ENCODE measurements at places on chromosomes 3 and 15.

DNA sequence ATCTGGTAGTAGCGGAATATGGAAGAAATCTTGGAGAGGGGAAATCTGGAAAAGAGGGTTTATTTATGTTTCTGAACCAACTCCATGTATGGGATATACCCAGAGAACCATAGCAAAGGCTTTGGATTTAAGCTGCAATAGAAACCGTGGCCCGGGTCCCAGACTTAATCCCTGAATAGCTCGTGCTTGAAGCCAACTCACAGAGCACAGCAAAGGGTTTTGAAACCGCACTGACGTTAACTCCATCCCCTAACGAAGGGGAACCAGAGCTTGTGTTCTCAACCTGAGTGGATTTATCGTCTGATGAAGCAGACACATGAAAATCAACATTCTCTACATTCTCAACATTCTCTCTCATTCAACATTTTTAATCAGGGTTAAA is 154.6 kb downstream of the APBA2 start:
- H3K36me3 ChIP-seq: peaks cover 3% of the 10 kb centered on the region
- no peak overlapping the region for H3K4me3 ChIP-seq
- DNase-seq: no peak
- no peaks in the 10 kb centered on the region for H3K27me3 ChIP-seq
- H3K27ac ChIP-seq: peak overlapping the region; percentile 54

- H3K4me1 ChIP-seq: peaks cover 3% of the 10 kb centered on the region
- H3K36me3 ChIP-seq: no peaks in the 10 kb centered on the region
- peaks cover 51% of the 10 kb centered on the region for H3K27me3 ChIP-seq
- peak overlapping the region; percentile 57 for H3K4me3 ChIP-seq
- H3K27ac ChIP-seq: no peak overlapping the region
- DNase-seq: peak; percentile 72
These were observed 219.9 kb upstream of the IGF1R start for GRCh38 chr15:98428253-98428989.

- peaks cover 81% of the 10 kb centered on the region for H3K4me1 ChIP-seq
- H3K27ac ChIP-seq: peak overlapping the region; percentile 97
- peak; percentile 78 for DNase-seq
- H3K27me3 ChIP-seq: no peaks in the 10 kb centered on the region
- H3K4me3 ChIP-seq: peak overlapping the region; percentile 10
- H3K36me3 ChIP-seq: peaks cover 65% of the 10 kb centered on the region
These were observed 54.3 kb downstream of the OXNAD1 start for GRCh38 chr3:16319307-16319706.

DNA sequence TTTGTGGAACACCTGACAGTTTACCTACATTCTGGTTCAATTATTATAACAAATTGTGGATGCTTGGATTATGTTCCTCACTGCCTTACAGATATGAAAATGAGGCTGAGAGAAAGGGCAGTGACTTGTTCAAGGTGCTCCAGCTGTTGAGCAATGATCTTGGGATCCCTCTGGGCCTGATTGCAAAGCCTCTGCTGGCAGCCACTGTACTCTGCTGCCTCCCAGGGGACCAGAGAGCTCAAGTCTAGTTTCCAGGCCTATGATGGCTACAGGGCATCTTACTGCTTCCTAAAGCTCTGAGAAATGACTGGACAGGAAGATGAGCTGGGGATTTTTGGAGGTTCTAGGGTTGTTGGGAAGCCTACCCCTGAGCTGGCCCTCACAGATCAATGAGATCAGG is 2.3 kb upstream of the SHC4 start:
- no peak overlapping the region for H3K4me3 ChIP-seq
- peaks cover 11% of the 10 kb centered on the region for H3K36me3 ChIP-seq
- H3K4me1 ChIP-seq: peaks cover 43% of the 10 kb centered on the region
- peaks cover 86% of the 10 kb centered on the region for H3K27me3 ChIP-seq
- DNase-seq: peak; percentile 40

DNA sequence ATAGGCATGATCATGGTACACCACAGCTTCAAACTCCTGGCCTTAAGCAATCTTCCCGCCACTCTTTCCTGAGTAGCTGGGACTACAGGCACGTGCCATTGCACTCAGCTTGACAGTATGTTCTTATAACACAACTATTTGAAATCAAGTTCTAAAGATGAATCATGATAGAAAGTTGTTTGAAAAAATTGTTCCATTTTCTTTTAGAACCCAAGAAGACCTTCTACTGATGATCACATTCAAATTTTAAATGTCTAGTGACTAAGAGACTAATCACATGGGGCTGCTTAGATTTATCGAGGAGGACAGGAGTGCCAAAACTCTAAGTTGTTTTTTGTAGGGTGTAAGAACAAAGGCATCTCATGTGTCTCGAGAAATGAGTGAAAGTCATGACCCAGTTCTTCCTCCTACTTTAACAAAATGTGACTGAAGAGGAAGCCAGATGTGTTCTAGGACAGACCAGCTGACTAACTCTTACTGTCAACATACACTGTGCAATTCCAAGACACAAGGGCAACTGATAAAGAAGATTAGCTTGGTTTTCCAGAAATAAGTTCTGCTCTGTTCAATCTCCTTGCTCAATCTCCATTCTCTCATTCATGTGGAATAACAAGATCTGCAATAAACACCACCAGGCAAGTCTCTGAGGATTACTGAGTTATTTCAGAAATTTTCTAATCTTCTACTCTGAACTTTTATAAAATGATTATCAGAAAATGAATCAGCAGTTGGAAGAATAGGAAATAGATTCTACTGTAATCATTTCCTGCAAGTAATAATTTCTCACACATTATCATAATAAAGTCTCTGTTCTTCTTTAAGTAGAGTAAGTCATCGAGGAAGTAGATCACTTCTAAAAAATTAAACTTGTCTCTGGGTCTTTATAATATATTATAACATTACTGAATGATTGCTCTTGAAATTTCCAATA is 122.6 kb upstream of the CCNL1 start:
- peaks cover 5% of the 10 kb centered on the region for H3K4me1 ChIP-seq
- no peaks in the 10 kb centered on the region for H3K27me3 ChIP-seq
- H3K27ac ChIP-seq: no peak overlapping the region
- H3K4me3 ChIP-seq: no peak overlapping the region

DNA sequence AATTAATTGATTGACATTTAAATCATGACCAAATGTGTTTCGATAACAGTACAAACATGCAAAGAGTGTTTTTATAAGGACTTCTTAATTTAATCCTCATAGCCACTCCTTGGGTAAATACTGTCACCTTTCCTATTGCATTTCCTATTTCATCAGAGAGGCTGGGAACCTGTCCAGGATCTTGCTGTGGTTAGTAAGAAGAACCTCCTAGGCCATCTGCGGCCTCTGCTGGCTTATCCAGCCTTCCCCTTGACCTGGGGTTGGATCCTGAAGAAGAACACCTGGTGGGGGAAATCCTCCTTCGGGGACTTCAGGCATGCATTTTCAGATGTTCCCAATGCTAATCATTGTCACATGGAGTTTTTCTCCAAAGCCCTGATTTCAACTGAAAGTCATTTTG is 25.5 kb downstream of the GLDN start:
- H3K27ac ChIP-seq: no peak overlapping the region
- H3K4me1 ChIP-seq: no peaks in the 10 kb centered on the region
- no peaks in the 10 kb centered on the region for H3K36me3 ChIP-seq
- no peak for DNase-seq
- no peak overlapping the region for H3K4me3 ChIP-seq
- H3K27me3 ChIP-seq: peaks cover 7% of the 10 kb centered on the region

GRCh38 chr15:96327155-96327741 is 3.3 kb upstream of the NR2F2 start:
- DNase-seq: no peak
- peaks cover 90% of the 10 kb centered on the region for H3K27me3 ChIP-seq

- H3K27ac ChIP-seq: no peak overlapping the region
- H3K4me3 ChIP-seq: no peak overlapping the region
- no peak for DNase-seq
- no peaks in the 10 kb centered on the region for H3K36me3 ChIP-seq
- peaks cover 5% of the 10 kb centered on the region for H3K4me1 ChIP-seq
These were observed 4.1 kb downstream of the VGLL3 start for GRCh38 chr3:86986671-86987420.

DNA sequence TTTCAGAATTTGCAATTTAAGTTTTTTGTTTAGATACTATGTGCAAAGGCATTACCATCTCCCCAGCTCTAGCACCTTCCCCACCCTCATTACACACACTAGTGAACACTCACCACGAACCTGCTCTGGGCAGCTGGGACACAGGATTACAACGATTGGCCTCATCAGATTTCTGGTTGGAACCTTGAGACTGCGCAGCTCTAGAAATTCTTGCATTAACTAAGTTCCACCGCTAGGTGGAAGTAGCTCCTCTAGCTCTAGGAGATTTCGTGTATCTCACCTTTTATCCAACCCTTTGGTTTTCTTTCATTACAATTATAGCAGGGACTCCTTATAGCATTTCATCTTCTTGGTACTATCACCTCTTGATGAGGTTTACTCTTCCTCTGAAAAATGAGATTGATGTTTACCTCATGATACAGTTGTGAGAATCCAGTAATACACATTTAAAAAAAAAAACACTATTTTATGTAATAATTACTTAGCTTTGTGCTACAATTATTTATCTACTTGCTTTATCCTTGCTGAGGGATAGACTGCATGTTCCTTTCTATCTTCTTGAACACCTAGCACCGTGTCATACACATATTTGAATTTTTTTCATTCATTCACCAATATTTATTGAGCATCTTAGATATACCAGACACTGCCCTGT is 28.7 kb upstream of the PLOD2 start:
- no peak for DNase-seq
- no peaks in the 10 kb centered on the region for H3K4me1 ChIP-seq
- H3K4me3 ChIP-seq: no peak overlapping the region
- H3K27ac ChIP-seq: no peak overlapping the region
- H3K36me3 ChIP-seq: no peaks in the 10 kb centered on the region

GRCh38 chr15:42070279-42070975 is 23.9 kb downstream of the PLA2G4D start:
- H3K4me1 ChIP-seq: no peaks in the 10 kb centered on the region
- H3K36me3 ChIP-seq: no peaks in the 10 kb centered on the region
- H3K27me3 ChIP-seq: peaks cover 11% of the 10 kb centered on the region
- no peak overlapping the region for H3K4me3 ChIP-seq

- peaks cover 66% of the 10 kb centered on the region for H3K4me1 ChIP-seq
- DNase-seq: no peak
- peaks cover 72% of the 10 kb centered on the region for H3K36me3 ChIP-seq
- H3K4me3 ChIP-seq: no peak overlapping the region
- peak overlapping the region; percentile 85 for H3K27ac ChIP-seq
These were observed 3.4 kb upstream of the ZBED2 start for GRCh38 chr3:111598552-111598951.

DNA sequence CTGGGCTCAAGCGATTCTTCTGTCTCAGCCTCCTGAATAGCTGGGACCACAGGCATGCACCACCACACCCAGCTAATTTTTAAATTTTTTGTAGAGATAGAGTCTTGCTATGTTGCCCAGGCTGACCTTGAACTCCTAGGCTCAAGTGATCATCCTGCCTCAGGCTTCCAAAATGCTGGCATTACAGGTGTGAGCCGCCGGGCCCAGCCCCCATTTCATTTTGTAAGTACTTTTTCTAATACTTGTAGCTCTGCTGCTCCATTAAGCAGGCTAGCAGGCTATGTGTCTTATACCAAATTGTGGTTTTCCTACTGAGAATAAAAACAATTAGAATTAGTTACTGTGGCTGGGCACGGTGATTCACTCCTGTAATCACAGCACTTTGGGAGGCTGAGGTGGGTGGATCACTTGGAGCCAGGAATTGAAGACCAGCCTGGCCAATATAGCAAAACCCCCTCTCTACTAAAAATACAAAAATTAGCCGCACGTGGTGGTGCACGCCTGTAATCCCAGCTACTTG is 22.4 kb downstream of the NIPA1 start:
- H3K27me3 ChIP-seq: no peaks in the 10 kb centered on the region
- H3K27ac ChIP-seq: no peak overlapping the region
- no peak overlapping the region for H3K4me3 ChIP-seq
- DNase-seq: no peak
- peaks cover 14% of the 10 kb centered on the region for H3K4me1 ChIP-seq

GRCh38 chr3:163261618-163262017 is 1765.0 kb downstream of the OTOL1 start:
- DNase-seq: no peak
- H3K27ac ChIP-seq: no peak overlapping the region
- no peaks in the 10 kb centered on the region for H3K36me3 ChIP-seq
- H3K27me3 ChIP-seq: no peaks in the 10 kb centered on the region
- no peak overlapping the region for H3K4me3 ChIP-seq

DNA sequence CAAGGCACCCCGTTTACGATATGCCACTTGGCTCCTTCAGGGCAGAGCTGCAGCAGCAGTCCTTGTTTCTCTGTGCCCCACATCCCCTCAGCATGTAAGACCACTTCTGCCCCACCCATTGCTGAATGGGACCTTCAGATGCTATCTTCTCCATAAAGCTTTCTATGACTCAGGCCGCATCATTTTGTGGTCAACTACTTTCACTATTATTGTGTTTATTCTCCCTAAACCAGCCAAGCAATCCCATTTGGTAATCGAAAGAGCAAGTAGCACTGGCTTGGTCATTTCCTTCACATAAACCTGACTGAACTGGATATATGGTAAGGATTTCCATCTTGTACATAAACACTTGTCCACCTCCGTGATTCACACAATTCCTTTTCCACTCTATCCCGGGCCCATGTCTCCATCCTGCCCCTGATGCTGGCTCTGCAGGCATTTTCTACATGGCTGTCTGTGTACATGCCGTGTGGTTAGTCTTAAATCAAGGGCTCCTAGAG is 25.7 kb downstream of the LIPC start:
- DNase-seq: peak; percentile 56
- H3K4me3 ChIP-seq: peak overlapping the region; percentile 55
- peak overlapping the region; percentile 82 for H3K27ac ChIP-seq
- peaks cover 85% of the 10 kb centered on the region for H3K4me1 ChIP-seq
- peaks cover 26% of the 10 kb centered on the region for H3K36me3 ChIP-seq

DNA sequence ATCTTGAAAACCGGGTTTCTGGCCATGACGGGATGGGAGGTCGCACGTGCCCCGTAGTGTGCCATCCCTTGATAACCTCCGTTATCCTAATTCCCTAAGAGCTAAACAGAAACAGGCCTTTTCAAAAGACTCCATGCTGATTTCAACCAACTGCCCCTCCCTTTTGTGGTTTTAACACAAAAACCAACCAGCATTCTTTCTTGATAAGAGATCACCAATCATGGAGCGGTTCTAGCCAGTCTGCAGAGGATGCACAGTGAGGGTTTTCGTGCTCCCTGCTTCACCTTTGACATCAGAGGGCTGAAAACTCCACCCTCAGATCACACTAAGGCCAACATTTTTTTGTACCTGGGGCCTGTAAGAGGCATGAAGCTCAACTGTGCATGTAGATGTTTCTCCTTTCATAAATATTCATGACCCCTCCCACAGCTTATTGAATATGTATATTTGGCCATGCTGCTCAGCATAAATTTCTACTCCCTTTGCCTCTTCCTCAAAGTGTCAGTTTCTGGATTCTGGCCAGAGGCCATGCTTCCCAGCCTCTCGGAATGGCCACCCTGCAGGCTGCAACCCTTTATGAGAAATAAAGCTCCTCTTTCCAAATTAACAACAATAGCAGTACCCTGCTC is 41.3 kb downstream of the FAM3D start:
- H3K36me3 ChIP-seq: no peaks in the 10 kb centered on the region
- no peaks in the 10 kb centered on the region for H3K27me3 ChIP-seq
- no peak overlapping the region for H3K4me3 ChIP-seq
- H3K4me1 ChIP-seq: no peaks in the 10 kb centered on the region
- no peak overlapping the region for H3K27ac ChIP-seq
